ENCODE measurements at places on chromosomes 13 and 19.

GRCh38 chr19:42199440-42200115, 17.9 kb downstream of the DEDD2 start:
- no peak for DNase-seq

DNA sequence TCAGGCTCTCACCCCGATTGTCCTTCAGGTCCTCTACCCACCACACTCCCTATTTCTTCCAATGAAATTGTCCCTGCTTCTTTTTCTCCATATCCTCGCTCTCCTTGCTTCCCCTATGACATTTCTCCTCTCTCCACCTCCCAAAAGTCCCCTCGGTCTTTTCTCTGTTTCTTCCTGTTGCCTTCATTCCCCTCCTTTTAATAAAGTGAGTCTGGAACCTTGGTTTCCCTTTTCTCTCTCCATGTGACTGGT, 676 bp upstream of the ZNF574 start:
- no peak for DNase-seq

DNA sequence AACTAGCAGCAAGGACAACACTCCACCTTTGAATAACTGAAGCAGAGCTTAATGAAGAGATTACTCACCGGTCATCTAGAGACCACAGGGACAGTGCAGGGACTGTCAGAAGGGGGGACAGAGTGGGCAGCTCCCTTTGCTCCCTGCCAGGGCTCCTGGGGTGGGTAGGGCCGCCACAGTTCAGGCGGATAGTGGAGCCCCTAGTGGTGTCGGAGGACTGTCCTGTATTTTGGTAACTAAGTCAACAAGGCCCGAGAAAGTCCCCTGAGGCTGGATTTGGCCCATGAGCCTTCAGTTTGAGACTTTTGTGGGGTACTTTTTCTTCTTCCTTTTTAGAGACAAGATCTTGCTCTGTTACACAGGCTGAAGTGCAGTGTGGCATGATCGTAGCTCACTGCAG, 44.6 kb downstream of the GJA3 start:
- DNase-seq = no peak

- no peak for DNase-seq
These were observed 207.5 kb downstream of the KCNRG start for GRCh38 chr13:50222569-50223332.

DNA sequence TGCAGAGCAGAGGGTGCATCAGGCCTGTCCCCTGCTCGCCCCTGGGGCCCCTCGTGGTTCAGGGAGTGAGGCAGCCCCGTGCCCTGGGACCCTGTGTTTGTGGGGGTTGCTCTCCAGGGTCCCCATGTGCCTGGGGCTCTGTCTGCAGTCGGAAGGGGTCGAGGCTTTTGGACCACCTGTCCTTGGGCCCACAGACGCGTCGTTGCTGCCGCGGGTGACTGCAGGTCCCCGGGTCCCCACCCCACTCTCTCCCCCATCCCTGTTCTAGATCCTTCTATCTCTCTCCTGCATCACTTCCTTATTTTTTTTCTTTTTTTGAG, 1.9 kb downstream of the PCSK4 start:
- DNase-seq = no peak

- DNase-seq = no peak
These were observed at the start of gene ARL11 for GRCh38 chr13:49627831-49628652. Gene ARL11 (plus strand): TSS chr13:49628507. CDS start chr13:49630448, 1,941 bp downstream.

GRCh38 chr13:25980255-25980654, 71.6 kb downstream of the SHISA2 start:
- no peak for DNase-seq

GRCh38 chr13:114066956-114067355, 65.5 kb downstream of the RASA3 start:
- DNase-seq = no peak

DNA sequence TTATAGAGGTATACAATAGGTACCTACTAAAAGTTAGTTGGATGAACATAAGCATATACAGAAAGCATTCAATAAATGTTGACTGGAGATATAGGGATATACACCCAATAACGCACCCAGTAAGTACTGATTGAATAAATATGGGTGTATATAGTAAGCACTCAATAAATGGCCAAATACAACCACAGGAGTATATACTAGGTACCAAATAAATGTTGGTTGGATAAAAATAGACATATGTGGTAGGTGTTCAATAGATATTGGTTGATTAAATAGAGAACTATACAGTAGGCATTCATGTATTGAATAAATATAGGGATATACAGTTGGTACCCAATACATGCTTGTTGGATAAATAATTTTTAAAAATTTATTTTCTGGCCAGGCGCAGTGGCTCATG, 9.4 kb downstream of the ANGPTL8 start:
- no peak for DNase-seq

DNA sequence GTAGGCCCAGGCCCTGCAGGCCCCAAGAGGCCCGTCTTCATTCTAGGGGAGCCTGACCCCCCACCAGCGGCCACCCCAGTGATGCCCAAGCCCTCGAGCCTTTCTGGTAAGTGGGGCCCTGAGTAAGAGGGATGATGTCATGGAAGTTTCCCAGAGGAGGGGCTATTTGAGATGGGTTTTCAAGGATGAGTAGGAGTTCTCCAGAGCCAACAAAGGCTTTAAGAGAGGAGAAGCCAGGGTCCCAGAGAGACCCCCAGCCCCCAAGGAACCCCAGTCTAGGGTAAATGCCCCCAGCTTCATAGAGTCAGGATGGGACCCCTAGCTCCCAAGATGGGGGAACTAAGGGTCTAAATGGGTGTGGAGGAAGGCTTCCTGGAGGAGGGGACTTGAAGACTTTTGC, 9.1 kb upstream of the PIK3R2 start:
- no peak for DNase-seq

DNA sequence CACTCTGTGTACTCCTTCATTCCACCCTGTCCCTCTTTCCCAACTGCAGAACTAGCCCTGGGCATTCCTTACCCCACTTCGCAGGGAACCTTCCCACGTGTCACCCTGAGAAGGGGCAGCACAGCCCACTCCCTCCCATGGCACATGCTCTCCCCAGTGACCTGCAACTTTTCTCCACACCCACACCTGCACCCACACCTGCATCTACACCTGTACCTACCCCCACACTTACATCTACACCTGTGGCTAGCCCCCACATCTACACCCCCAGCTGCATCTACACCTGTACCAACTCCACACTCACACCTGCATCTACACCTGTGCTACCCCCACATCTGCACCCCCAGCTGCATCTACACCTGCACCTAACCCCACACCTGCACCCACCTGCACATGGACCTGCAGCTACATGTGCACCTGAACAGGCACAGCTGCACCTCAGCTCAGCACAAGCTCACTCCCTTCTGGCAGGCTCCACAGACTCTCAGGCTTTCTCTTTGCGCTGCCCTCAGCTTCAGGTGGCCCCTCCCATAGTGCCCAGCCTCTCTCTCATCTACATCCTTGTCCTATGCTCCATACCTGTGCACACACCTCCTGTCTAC, 234.1 kb downstream of the TUBA3C start:
- DNase-seq = no peak

GRCh38 chr13:22793598-22794134, 387.1 kb upstream of the SGCG start:
- no peak for DNase-seq

DNA sequence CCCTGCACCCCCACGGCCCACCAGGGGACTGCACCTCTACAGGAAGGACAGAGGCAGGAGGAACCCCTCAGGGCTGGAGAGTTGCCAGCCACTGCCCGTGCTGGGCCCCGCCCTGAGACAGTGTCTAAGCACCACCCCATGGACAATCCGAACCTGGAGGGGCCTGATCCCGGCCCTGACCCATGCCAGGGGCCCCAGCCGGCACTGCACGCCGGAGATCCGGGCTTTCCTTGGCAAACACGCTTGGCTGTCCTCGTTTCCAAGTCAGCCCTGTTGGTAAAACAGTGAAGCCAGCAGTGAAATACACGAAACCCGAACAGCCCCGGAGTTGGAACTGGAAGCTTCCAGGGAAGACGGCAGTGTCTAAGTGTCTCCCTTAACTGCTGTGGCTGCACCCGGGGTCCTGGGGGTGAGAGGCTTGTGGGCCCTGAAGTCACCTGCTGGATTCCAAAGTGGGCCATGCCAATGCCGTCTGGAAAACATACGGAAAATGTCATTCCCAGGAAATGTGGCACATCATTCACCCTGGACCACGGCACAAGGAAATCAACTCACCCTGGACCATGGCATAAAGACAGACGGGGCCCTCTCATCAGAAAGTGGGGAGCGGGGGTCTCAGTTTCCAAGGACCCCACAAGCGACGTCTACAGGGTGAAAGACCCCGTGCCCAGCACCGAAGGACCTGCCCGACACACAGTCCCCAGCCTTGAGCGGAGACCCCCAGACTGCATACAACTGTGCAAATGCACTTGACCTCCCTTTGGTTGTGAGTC, 30.9 kb downstream of the RASA3 start:
- no peak for DNase-seq

GRCh38 chr13:104779311-104779993, 1713.2 kb upstream of the SLC10A2 start:
- DNase-seq = no peak

DNA sequence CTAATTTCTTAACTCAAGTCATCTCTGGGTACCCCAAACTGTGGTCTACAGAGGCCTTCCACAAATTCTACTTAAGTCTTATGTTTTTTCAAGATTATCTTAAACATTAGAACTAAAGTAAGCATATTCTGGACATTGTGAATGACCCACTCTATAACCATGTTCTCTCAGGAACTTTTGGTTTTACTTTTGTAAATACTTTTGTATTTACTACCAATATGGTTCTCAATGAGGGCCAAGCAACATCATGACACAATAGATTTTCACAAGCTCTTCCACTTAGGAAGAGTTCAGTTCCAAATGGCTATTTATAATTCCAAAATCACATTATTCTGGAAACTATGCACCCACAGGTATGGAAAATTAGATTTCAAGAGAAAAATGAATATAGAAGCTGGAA, 10.8 kb downstream of the DIAPH3 start:
- DNase-seq = no peak

- DNase-seq = no peak
These were observed 1.3 kb upstream of the ARHGAP45 start for GRCh38 chr19:1065606-1066109.

- no peak for DNase-seq
These were observed 23.1 kb downstream of the TBC1D4 start for GRCh38 chr13:75458696-75459422.

GRCh38 chr13:31174018-31174417, 12.3 kb upstream of the HSPH1 start:
- no peak for DNase-seq

DNA sequence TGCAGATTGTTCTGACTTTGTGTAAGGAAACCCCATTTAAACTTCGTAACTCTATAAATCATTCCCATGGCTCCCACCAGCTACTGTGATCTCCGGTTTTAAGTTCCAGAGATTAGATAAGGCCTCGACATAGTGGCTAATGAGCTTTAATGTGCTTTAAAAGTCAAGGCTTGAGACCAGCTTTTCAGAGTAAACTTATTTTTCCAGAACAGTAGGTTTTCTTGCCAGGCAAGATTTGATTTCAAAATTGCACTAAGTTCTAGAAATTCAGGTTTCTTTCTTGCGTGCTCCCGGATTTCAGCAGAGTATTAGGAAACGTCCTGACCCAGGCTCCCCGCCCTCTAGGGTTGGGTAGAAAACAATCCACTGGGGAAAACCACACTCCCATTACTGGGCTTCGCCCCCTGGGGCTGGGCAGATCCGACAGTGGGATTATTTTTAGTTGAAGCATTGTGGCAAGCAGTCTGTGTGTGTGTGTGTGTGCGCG, 43.3 kb downstream of the CRYL1 start:
- no peak for DNase-seq

DNA sequence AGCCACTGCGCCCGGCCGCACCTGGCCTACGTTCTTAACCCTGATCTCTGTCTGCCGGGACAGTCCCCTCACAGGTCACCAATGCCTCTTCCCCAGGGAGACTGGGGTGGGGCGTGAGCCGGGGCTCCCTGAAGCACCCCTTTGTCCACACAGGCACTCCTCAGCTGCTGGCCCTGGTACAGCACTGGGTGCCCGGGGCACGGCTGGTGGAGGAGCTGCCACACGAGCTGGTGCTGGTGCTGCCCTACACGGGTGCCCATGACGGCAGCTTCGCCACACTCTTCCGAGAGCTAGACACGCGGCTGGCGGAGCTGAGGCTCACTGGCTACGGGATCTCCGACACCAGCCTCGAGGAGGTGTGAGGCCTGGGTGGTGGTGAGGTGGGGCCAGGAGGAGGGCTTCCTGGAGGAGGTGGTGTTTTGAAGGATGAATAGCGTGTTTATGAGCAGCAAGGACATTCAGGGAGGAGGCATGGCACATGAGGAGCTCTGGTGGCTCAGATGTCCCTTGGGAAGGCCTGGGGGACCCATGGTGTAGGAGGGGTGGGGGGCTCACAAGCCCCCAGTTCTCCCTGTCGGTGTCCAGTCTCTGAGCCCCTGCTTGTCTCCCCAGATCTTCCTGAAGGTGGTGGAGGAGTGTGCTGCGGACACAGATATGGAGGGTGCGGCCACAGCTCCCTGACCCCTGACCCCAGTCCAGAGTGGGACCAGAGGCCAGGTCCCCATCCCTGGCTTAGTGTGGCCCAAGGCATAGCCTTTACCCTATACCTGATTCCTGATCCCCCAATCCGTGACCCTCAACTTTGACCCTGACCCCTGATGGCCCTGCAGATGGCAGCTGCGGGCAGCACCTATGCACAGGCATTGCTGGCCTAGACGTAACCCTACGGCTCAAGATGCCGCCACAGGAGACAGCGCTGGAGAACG, 13.5 kb upstream of the ARHGAP45 start:
- no peak for DNase-seq

DNA sequence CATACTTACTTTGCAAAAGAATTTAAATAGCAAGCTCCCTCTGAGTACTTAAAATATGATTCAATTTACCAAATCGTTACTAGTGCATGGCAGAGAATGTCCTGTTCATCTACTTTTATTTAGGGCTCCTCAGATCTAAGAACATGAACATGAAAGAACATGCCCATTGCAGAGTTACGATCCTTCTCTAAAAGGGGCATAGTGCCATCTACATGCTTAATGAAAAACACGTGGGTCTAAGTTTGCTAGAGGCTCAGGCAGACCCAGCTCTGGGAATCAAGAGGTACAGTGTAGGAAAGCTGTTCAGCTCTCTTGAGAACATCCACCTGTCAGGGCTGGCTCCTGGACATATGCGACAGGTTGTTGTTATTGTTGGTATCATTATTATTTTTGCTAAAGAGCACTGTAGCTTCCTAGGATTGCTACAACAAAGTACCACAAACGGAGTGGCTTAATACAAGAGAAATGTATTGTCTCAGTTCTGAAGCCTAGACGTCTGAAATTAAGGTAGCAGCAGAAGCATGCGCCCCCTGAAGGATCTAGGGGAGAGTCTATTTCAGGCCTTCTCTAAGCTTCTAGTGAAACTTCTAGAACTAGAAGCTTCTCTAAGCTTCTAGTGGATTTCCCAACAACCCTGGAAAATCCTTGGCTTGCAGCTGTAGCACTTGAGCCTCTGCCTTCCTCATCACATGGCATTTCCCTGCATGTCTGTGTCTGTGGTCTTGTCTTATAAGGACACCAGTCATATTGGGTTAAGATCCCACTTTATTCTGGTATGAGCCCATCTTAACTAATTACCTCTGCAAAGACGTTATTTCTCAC, 133.9 kb downstream of the DCT start:
- no peak for DNase-seq

GRCh38 chr13:37403776-37404527, 194.6 kb downstream of the POSTN start:
- DNase-seq = no peak

DNA sequence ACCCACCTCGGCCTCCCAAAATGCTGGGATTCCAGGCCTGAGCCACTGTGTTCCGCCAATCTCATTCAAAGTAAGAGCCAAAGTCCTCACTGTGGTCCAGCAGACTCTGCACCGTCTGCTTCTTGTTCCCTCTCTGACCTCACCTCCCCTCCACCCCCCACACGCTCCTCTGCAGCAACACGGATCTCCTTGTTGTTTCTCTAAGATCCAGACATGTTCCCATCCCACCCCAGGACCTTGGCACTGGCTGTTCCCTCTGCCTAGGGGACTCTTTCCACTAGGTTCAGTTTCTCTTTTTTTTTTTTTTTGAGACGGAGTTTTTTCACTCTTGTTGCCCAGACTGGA, 38.4 kb downstream of the LTBP4 start:
- DNase-seq = no peak
